CD4-positive, alpha-beta T cell (primary cell): ENCODE measurements at places on chromosomes 7 and 10.

GRCh38 chr7:492714-493065, 27.0 kb downstream of the PDGFA start:
- no peak for DNase-seq

DNA sequence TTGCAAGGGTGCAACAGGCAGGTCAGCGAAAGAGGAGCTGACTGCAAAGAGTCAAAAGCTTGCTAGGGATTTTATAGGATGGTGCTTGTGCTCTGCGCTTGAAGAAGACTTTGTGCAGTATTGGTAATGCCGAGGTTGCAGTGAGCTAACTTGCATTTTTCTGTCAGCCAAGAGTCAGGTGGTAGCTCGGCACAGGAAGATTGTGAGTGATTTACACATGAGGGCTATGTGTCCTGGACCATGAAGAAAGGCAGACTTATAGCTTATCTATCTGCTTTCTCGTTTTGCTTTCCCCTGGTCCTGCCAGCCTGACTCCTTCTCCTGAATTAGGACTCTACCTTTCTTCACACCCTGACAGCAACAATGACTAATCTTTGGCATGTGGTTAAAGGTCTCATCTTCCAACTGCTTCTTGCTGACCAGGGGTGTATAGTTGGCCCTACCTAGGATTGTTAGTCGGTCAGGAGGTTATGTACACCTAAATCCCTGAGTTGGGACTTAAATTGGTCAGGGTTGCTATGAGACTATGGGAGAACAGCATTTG, 4.1 kb upstream of the SYPL1 start:
- no peak for DNase-seq

- DNase-seq, result no peak
Observed at GRCh38 chr7:151225948-151226510, 976 bp downstream of the ABCF2 start.

GRCh38 chr7:42381161-42381560, 144.2 kb upstream of the GLI3 start:
- DNase-seq, result no peak

DNA sequence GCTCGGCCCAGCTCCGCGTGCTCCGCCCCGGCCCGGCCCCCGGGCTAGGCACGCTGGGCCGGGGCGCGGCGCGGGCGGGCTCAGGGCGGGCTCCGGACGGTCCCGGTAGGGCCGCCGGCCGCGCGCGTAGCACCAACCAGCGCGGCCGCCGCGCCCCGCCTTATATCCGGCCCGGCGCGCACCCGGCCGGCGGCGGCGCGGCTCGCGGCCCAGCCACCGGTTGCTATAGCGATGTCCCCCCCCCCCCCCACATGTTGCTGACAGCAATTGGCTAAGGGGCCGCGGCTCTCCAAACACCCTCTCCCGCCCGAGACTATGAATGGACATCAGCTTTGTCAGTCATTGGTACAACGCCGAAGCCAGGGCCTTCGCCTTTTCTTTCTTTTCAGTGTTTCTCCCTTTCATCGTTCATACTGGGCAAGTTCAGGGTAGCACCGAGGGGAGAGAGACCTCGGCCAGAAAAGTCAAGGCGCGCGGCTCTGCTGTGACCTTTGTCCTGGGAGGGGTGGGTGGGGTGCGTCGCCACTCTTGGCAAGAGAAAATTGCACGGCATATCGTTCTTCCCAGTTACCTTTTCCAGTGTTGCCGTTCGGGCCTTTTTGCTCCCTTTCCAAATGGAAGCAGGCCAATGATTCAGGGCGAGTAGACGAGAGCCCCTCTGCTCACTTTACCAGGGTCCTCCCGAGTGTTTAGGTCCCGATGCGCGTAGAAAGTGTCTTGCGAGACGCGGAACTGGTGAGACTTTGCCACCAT, 354.2 kb downstream of the DNAJB6 start:
- DNase-seq, result no peak

DNA sequence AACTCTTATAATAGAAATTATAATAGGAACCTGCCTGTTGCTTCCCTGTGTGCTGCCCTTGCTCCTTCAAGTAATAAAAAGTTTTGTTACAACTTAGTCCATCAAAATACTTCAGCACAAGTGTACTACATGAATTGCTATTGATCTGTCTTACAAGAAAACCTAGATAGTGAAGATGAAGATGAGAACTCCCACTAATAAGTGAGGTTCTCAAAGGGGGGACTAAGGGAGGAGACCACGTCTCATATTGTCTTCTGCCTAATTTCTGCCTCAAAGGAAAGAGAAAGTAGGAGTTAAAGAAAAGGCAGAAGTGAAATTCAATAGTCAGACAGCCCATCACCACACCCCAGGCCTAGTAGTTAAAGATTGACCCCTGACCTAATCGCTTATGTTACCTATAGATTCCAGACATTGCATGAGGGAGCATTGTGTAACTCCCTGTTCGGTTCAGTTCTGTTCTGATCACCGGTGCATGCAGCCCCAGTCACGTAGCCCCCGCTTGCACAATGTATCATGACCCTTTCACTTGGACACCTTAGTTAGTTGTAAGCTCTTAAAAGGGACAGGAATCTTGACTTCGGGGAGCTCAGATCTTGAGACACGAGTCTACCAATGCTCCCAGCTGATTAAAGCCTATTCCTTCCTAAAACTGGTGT, 18.2 kb upstream of the CHST3 start:
- no peak for DNase-seq

GRCh38 chr7:121343302-121343701, 14.5 kb downstream of the WNT16 start:
- DNase-seq, result no peak

GRCh38 chr7:50367100-50367499, 62.6 kb downstream of the IKZF1 start:
- no peak for DNase-seq

DNA sequence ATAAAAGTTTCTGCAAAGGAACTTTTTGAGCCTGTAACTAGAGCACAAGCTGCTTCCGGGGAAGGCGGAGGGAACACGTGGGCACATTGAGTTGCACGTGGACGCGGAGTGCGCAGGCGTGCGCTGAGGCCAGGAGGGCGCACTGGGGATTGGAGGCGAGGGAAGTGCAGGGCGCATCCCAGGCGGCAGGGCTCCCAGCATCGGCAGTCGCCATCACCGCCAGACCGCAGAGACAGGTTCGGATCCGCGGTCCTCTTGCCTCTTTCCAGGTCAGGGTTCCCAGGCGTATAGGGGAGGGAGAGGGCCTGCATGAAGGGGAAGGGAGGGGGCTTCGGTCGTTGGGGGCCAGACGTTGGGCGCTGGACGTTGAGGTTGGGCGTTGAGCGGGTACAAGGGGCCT, at the start of gene TDRD1:
Gene TDRD1, plus strand, starts transcription at position 206 of the 400 bp plus-strand sequence. CDS start 8,479 bp downstream, outside the sequence.
- DNase-seq, result no peak

GRCh38 chr7:141406347-141406746, 144.9 kb upstream of the AGK start:
- DNase-seq, result no peak

DNA sequence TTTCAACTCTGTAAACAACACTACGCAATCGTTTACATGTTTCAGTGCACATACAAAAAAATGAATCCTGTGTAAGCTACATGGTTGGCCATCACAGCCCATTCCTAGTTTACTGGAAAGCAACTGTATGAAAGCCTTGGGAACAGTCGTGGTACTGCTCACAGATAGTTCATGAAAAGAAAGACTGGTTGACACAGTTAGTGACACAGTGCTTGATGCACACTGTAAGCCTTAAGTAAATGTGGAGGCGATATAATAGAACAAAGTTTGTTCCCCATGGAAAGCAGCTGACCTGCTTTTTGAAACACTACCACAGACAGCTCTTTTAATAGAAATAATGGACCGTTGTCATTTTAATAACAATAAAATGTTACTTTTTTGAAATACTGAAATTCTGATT, 5.1 kb downstream of the CACNA2D1 start:
- DNase-seq, result no peak
